IPS DF 6.9 (cell line): ENCODE measurements at places on chromosomes 16 and 17.

DNA sequence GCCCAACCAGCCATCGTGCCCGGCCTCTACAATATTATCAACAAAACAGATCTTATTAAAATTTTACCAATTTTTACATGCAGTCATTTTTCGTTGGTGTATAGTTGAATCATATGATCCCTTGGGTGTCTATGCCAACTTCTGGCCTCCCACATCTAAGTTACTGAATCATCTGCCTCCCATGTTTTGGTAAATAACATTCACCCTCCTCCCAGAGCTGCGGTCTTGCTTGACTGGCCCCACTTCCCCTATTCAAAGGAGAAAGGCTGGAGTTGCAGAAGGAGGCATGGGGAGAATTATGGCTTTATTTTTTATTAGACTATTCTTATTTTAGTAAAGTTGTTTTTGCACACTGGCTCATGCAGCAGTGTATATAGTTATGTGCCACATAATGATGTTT lies 18.5 kb upstream of the CCL23 start:
- no peak for DNase-seq
- H3K27ac ChIP-seq, result no peak overlapping the region
- H3K36me3 ChIP-seq, result no peaks in the 10 kb centered on the region
- H3K27me3 ChIP-seq, result no peaks in the 10 kb centered on the region
- H3K4me1 ChIP-seq, result no peaks in the 10 kb centered on the region
- no peak overlapping the region for H3K4me3 ChIP-seq

DNA sequence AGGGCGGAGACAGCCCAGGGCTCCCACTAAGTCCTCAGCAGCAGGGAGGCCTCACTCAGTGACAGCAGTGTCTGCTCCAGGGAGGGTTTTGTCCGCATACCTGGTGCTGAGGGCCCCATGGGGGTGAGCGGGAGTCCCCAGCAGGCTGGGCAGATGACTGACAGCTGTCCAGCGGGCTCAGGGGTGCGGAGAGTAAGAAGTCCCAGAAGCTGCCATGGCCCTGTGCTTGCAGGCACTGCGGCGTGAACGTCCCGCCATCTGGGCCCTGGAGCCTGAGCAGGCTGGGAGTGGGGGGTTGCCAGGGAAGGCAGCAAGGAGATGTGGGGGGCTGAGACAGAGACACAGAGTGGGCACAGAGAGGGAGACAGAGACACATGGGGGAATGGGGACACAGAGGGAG lies 20.1 kb downstream of the CACNA1G start:
- H3K4me1 ChIP-seq, result no peaks in the 10 kb centered on the region
- H3K27ac ChIP-seq, result no peak overlapping the region
- H3K4me3 ChIP-seq, result no peak overlapping the region
- no peaks in the 10 kb centered on the region; the same call in 1 of the 2 replicates for H3K36me3 ChIP-seq

DNA sequence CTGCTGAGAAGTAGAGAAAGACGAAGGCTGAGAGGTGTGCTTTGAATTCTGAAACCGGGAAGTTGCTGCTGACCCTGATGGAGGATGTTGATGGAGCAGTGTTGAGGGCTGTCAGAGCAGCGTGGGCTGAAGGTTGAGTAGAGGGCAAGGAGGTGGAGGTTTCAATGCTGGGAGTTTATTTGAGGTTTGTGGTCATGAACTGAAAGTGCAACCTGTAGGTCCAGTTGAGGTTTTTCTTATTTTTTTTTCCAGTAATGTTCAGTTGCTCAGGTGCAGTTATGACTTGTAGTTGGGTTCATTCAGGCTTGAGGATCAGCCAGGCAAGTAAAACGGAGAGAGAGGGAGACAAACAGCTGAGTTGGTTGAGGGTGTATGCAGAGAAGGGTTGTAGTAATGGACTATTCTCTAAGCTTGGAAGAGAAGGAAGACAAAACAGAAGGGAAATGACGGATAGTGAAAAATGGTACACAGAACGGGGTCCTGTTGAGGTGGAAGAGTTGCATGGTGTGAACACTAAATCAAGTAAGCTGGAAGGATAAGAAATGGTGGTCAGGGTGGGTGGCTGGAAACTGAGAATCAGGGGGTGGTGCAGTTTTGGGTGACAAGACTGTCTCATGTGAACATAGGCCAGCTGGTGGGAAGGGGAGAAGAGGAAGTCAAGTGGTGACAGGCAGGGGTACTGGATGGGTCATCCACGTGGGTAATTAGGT lies 8.7 kb upstream of the UBE2G1 start:
- no peak overlapping the region for H3K4me3 ChIP-seq
- no peaks in the 10 kb centered on the region for H3K27me3 ChIP-seq
- H3K27ac ChIP-seq, result no peak overlapping the region
- H3K36me3 ChIP-seq, result no peaks in the 10 kb centered on the region

DNA sequence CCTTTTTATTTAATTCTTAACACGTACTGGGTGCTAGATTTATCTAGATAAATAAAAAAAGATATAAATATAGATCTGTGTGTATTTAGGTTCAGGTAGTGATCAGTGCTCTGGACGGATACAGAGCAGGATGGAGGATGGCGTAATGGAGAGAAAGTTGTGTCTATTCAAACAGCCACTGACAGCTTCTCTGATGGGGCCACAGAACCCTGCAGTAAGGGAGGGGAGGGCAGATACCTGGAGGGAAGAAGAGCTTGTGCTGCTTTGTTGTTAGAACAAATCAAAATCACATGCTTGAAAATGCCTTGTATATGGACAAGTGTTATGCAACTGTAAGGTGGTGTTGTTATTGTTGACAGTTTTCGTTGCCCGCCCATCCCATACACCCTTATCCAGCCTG lies 170.2 kb downstream of the UTP18 start:
- no peak overlapping the region for H3K4me3 ChIP-seq
- no peaks in the 10 kb centered on the region for H3K36me3 ChIP-seq
- no peaks in the 10 kb centered on the region for H3K27me3 ChIP-seq
- DNase-seq, result no peak

GRCh38 chr16:30046178-30046577 lies 15.1 kb upstream of the TLCD3B start:
- no peaks in the 10 kb centered on the region for H3K36me3 ChIP-seq
- no peaks in the 10 kb centered on the region for H3K27me3 ChIP-seq
- no peak overlapping the region for H3K27ac ChIP-seq

- H3K27ac ChIP-seq, result no peak overlapping the region
- H3K36me3 ChIP-seq, result no peaks in the 10 kb centered on the region
- DNase-seq, result no peak
- H3K4me3 ChIP-seq, result no peak overlapping the region
- no peaks in the 10 kb centered on the region for H3K27me3 ChIP-seq
These were observed 65.6 kb upstream of the SREBF1 start for GRCh38 chr17:17902376-17902775.

GRCh38 chr17:31538080-31538762 lies 146.7 kb downstream of the RAB11FIP4 start:
- no peak overlapping the region for H3K4me3 ChIP-seq
- H3K4me1 ChIP-seq, result no peaks in the 10 kb centered on the region
- H3K27ac ChIP-seq, result no peak overlapping the region
- no peak for DNase-seq
- no peaks in the 10 kb centered on the region; the same call in 1 of the 2 replicates for H3K36me3 ChIP-seq

DNA sequence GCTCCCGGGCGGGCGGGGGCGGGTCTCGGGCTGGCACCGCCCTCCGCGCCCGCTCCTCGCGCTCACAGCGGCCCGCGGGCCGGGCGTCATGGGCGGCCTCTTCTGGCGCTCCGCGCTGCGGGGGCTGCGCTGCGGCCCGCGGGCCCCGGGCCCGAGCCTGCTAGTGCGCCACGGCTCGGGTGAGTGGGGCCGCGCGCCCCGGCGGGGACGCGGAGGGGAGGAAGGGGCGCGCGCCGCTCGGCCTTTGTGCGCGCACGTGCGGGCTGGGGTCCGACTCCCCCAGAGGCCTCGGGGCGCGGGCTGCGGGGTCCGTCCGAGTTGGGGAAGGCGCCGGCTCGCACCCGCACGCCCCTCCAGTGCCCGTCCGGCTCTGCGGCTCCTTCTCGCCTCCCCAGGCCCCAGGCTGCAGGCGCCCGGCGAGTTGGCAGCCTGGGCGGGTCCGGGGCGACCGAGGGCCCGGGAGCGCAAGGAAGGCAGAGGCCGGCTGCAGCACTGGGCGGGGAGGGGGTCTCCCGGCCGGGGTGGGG lies at the start of gene NME4:
NME4 (plus strand) TSS at position 65 of the 527 bp plus-strand sequence; CDS start at position 89, 24 bp downstream.
- peak within 1 kb of the TSS; percentile 91; the same call in 1 of the 2 replicates for H3K4me3 ChIP-seq
- no peak within 1 kb of the TSS for H3K27ac ChIP-seq
- H3K36me3 ChIP-seq, result peaks cover 15% of the 10 kb centered on the region
- no peaks in the 10 kb centered on the region for H3K27me3 ChIP-seq

DNA sequence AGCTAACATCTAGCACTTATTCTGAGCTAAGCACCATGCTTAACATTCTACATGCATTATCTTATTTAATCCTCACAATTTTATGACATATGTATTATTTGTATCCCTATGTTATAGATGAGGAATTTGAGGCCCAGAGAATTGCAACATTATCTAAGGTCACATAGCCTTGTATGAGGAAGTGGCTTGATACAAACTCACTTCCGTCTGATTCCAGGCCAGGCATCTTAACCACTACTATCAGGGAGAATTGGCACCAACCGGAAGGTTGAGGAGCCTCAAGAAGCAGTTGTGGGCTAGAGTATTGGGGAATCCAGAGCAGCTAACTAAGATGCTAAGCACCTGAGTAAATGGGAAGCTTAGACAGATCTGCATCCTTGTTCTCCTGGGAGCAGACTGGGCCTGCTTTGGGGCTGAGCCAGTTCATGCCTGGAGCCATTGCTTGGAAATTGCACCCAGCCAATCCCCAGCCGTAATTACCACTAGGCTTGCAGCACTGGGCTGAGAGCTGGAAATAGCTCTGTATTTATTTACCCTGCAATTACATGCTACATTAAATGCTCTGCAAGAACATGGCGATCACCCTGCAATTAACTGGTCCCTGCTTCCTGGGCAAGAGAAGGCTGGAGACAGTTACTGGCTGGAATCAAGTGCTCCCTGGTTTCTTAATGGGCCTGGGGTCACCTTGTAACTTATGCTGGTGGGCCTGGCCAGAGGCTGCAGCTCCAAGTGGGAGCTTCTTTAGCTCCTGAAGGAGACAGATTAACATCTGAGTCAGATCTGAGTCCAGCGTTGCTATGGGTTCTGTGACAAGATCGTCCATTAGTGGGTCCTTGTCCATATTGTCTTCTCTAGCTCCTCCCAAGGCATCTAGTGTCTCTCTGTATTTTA lies 273.1 kb upstream of the CCL2 start:
- no peaks in the 10 kb centered on the region for H3K4me1 ChIP-seq
- DNase-seq, result no peak
- H3K36me3 ChIP-seq, result no peaks in the 10 kb centered on the region

- no peak overlapping the region for H3K27ac ChIP-seq
- no peak for DNase-seq
These were observed 527.8 kb upstream of the PSMD7 start for GRCh38 chr16:73768786-73769203.

- no peaks in the 10 kb centered on the region for H3K4me1 ChIP-seq
- DNase-seq, result no peak
- no peak overlapping the region for H3K27ac ChIP-seq
- no peaks in the 10 kb centered on the region for H3K27me3 ChIP-seq
- H3K36me3 ChIP-seq, result no peaks in the 10 kb centered on the region
These were observed 805 bp upstream of the C16orf95 start for GRCh38 chr16:87317750-87318644.

DNA sequence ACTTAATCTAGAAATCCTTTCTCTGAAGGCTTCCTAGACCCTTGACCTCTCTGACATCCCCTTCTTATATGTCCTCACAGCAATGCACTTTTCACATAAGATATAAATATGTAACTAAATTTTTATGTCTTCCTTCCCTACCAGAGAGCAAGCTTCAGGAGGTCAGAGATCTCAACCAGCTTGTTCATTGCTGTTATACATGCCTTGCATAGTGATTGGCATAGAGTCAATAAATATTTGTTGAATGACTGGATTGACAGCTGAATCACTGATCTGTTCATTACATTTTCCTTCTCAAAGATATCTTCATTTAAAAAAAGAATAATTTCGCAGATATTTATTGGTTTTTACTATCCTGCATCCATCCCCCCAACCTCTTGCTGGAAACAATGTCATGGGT lies 29.5 kb downstream of the HYDIN start:
- H3K4me3 ChIP-seq, result no peak overlapping the region
- H3K4me1 ChIP-seq, result no peaks in the 10 kb centered on the region
- H3K27ac ChIP-seq, result no peak overlapping the region
- no peaks in the 10 kb centered on the region for H3K36me3 ChIP-seq
- DNase-seq, result no peak
- H3K27me3 ChIP-seq, result no peaks in the 10 kb centered on the region
